ENCODE measurements at places on chromosomes 13 and 19. TPM values are rescaled to one million over a fixed set of nuclear protein-coding genes. Genes with fewer than 3 reads are reported as not detected.

Gene APLP1
- total RNA-seq = 28.7 TPM

- no peak for DNase-seq
These were observed 3.9 kb downstream of the MCOLN1 start for GRCh38 chr19:7526059-7526929.

Gene FLT1
- 0.25 TPM for total RNA-seq

Gene LILRB1
- not detected for total RNA-seq

GRCh38 chr13:60753641-60754040 is 356.6 kb downstream of the TDRD3 start:
- DNase-seq = no peak

Gene EDNRB
- not detected for total RNA-seq

DNA sequence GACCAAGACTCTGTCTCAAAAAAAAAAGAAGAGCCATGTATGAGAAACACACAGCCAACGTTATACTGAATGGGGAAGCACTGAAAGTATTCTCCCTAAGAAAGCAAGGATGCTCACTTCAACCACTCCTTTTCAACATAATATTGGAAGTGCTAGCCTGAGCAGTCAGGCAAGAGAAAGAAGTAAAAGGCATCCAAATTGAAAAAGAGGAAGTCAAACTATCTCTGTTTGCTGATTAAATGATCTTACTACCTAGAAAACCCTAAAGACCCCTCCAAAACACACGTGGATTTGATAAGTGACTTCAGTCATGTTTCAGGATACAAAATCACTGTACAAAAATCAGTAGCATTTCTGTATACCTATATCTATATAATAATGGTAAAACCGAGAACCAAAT is 16.2 kb downstream of the WBP4 start:
- no peak for DNase-seq

DNA sequence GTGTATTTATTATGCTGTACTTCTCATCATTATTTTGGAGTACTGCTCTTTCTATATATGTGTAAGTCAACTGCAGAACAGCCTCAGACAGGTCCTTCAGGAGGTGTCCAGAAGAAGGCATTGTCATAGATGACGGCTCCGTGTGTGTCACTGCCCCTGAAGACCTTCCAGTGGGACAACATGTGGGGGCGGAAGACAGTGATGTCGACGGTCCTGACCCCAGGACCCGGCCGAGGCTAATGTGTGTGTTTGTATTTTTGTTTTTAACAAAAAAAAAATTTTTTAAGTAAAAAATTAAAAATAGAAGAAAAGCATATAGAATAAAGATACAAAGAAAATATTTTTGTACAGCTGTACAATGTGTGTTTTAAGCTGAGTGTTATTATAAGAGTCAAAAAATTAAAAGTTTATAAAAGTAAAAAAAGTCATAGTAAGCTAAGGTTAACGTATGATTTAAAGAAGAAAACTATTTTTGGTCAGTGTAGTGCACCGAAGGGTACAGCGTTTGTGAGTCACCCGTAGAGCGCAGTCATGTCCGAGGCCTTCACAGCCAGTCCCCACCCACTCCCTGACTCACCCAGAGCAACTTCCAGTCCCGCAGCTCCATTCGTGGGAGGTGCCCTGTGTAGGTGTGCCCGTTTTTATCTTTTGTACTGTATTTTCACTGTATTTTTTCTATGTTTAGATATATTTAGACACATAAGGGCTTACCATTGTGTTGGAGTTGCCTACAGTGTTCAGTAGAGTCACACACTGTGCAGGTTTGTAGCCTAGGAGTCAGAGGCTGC is 42.2 kb upstream of the SPACA7 start:
- DNase-seq = peak; percentile 4

DNA sequence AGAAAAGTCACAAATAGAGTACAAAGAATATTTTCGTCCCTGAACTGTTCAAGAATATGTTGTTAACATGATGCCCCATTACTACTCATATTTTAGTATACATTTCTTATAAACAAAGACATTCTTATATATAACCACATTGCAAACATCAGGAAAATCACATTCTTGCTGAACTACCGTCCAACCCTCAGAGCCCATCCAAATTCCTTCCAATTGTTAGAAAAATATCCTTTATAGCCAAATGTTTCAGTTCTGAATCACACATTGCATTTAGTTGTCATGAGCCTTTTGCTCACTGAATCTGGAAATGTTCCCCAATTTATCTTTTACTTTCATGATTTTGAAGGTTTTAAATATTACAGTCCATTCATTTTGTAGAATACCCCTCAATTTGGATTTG is 467.8 kb upstream of the ARGLU1 start:
- DNase-seq = no peak

- DNase-seq = no peak
These were observed 564 bp downstream of the HS6ST3 start for GRCh38 chr13:96090240-96091101.

GRCh38 chr13:84362777-84363176 is 480.5 kb upstream of the SLITRK1 start:
- DNase-seq = no peak

- no peak for DNase-seq
These were observed 95.1 kb downstream of the DNAJC15 start for GRCh38 chr13:43118521-43118920.

GRCh38 chr13:29361716-29362115 is 233.8 kb downstream of the SLC7A1 start:
- DNase-seq = no peak

GRCh38 chr13:110010404-110011138 is 224.2 kb upstream of the IRS2 start:
- DNase-seq = no peak

DNA sequence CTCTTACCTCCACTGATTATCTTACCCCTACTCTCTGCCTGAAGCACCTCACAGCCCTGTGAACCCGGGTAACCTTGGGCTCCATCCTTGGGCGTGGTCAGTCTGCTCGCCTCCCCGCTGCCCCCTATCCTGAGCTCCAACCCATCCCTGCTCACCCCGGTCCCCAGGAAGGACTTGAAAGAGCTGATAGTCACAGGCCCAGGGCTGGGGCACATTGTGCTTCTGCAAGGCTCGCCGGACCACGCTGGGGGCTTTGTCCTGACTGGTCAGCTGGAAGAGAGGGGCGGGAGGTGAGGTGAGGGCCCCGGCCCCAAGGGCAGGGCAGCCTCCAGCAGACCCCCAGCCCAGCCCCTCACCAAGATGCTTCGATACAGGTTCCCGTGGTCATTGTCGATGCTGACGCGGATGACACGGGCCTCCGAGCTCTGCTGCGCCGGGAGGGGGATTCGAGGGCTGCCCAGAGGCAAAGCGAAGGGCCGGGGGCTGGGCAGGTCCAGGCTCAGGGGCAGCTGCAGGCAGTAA is 13.0 kb upstream of the EPOR start:
- no peak for DNase-seq

Gene RBM26
- total RNA-seq = 13.0 TPM

DNA sequence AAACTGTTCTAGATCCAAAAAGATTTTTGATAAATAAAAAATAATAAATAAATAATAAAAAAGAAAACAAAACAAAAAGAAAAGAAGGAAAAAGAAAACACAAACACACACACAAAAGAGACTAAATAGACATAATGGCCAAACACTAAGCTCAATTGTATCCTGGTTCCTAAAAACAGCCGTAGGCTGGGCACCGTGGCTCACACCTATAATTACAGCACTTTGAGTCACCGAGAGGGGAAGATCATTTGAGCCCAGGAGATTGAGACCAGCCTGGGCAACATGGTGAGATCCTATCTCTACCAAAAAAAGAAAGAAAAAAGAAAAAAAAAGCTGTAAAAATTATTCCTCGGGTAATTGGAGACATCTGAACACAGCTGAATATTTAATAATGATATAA is 8.9 kb downstream of the ETHE1 start:
- no peak for DNase-seq

- DNase-seq = no peak
These were observed 286.9 kb downstream of the RFC3 start for GRCh38 chr13:34104853-34105252.

GRCh38 chr19:57321751-57322150 is 1.5 kb downstream of the ZNF543 start:
- DNase-seq = no peak

GRCh38 chr13:74246487-74246886 is 112.3 kb upstream of the KLF12 start:
- no peak for DNase-seq

DNA sequence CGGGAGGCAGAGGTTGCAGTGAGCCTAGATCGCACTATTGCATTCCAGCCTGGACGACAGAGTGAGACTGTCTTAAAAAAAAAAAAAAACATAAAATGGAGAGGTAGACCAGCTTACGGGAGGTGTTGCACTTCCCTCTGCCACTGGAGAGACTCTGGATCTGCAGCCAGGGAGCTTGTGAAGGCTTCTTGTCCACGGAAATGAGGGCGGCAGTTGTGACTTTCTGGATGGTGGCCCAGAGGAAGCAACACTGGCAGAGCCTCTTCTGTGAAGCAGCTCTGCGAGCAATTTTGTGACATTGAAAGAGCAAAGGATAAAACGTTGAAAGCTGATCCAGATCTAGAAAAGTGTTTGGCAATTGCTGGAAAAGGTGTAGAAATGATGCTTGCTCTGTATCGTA is 10.4 kb downstream of the SPINT2 start:
- DNase-seq = no peak

GRCh38 chr19:2853015-2853606 is 11.8 kb downstream of the ZNF555 start:
- no peak for DNase-seq

GRCh38 chr13:31891472-31891871 is 140.1 kb upstream of the FRY start:
- DNase-seq = no peak

DNA sequence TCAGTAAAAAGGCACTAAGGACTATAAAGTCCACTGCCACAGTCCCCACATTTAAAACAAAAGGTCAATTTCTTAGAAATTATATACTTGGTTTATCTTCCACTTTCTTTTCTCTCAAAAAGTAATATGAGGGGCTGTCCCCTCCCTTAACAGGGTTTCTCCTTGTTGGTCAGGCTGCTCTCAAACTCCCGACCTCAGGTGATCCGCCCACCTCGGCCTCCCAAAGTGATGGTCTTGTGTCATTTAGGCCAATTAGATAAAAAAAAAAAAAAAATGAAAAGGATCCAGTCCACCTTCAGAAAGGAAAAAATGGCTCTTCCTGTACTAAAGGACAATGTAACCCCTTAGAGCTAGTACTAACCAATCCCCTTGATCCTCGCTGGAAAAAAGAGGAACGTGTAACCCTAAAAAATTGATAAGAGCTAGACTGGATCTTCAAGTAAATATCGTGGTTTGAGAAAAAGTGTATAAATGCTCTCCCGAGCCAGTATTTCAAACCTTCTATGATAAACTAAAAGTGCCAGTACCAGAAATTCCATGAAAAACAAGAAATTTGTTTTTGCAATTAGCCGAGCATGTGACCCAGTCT is 9.0 kb upstream of the CD70 start:
- DNase-seq = no peak

Gene ZNF681
- total RNA-seq = 5.4 TPM

Gene GTF2F2
- 28.9 TPM for total RNA-seq

DNA sequence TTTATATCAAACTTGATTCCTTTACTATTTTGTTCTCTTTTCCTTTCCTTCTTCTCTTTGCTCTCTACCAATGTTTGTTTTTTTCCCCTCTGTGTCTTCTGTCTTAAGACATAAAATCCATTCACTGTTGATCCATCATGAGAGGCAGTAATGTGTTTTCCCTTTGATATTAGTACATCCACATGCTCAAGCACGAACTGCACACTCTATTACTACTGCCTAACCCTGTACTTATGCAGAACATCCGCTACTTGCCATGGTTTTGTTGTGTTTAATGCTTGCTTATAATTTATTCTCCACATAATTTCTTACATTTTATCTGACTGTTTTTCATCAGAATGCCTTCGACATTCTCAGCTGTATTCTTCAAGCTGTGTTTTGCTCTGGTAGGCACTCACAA is 159.0 kb upstream of the PCDH9 start:
- no peak for DNase-seq

GRCh38 chr13:23965346-23965745 is 68.0 kb upstream of the C1QTNF9B start:
- no peak for DNase-seq

- DNase-seq = no peak
These were observed 91.0 kb upstream of the SLC15A1 start for GRCh38 chr13:98843482-98843877.

Data from H4 (cell line).